ENCODE measurements at places on chromosomes 3 and 15.

- DNase-seq, result no peak
Observed at GRCh38 chr3:55313666-55314065, 173.4 kb downstream of the WNT5A start.

GRCh38 chr15:73225358-73226015 lies 143.3 kb downstream of the HCN4 start:
- no peak for DNase-seq

DNA sequence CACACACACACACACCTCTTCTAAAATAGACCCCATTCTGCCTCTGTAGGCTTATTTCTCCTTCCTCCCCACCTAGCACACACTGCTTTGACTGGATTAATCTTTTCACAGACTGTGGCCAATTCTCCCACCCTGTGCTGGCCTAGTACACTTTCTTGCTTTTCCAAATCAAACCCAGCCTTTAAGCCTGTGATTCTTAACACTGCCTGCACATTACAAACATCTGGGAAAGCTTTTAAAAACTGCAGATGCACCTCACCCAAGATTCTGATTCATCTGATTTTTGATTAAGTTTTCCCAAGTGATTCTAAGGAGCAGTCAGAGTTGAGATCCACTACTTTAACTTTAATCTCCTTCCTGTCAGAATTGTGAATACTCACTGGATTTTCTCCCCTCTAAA lies 12.8 kb downstream of the CSNK1G1 start:
- no peak for DNase-seq

DNA sequence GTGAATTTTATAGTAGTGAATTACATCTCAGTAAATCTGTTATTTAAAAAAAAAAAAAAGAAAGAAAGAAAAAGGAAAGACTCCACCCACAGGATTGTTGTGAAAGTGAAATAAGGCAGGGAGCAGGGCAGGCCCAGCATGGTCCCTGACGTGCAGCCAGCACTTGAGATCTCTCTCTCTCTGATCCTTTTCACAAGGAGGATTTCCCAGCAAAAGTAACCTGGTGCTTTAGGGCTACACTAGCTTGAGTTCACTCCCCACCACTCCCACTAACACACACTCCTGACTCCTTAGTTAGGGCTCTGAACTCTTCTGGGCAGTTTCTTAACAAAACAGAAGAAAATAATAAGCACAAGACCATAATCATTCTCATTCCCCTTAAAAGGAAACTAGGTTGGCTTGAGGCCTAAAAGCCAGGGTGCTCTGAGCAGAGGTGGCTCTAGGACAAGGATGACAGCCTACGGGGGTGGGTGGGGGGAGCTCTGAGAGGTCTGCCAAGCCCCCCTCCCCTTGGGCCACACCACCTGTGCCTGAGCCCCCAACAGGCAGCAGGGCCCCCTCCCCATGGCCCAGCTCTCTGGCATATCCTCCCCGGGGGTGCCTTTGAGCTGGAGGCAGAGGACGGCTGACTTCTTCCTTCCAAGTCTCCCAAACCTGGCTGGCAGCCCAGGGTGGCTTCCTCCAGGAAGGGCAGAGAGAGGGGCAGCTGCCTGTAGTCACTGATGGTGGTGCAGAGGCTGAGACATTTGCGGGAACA lies 856 bp downstream of the TMEM40 start:
- DNase-seq, result no peak

DNA sequence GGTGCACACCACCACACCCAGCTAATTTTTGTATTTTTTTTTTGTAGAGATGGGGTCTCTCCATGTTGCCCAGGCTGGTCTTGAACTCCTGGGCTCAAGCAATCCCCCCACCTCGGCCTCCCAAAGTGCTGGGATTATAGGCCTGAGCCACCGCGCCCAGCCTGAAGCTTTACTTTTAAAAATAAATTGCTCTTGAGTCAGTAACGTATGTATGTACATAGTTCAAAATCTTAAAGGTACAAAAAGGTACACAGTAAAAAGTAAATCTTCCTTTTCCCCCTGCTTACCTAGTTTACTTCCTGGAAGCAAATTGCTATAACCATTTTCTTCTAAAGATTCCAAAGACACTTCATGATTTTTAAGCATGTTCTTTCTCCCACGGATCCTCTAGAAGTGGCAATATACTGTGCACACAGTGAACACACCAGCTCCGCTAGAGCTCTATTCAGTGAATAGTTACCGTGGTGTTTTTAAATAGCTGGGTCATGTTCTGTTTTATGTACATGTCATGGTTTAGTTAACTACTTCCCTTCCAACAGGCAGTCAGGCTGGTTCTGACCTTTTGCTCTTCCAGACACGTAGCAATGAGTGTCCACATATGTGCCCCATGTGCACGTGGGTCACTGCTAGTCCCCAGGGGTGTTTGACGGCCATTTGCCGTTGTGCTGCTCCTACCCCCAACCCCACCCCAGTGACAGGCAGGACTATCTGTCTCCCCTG lies 82.1 kb downstream of the EEFSEC start:
- no peak for DNase-seq

All from hematopoietic multipotent progenitor cell treated with erythropoietin and hydrocortisone succinate and interleukin-3 and kit ligand, for 15 days (in vitro differentiated cells).